ENCODE measurements at places on chromosomes 6 and 20. TPM values are rescaled to one million over a fixed set of nuclear protein-coding genes. Genes with fewer than 3 reads are reported as not detected.

ADTRP gene
- total RNA-seq = 1.4 TPM

- H3K4me1 ChIP-seq = peaks cover 11% of the 10 kb centered on the region
- H3K4me3 ChIP-seq = no peak overlapping the region
- H3K36me3 ChIP-seq = no peaks in the 10 kb centered on the region
- DNase-seq = no peak
- peaks cover 9% of the 10 kb centered on the region for H3K27me3 ChIP-seq
These were observed 23.2 kb upstream of the FOXP4 start for GRCh38 chr6:41522780-41523548.

GRCh38 chr20:58218665-58219341 is 9.7 kb downstream of the ANKRD60 start:
- H3K4me3 ChIP-seq = no peak overlapping the region
- no peaks in the 10 kb centered on the region for H3K36me3 ChIP-seq
- no peak for DNase-seq
- H3K27me3 ChIP-seq = peaks cover 52% of the 10 kb centered on the region

GRIK2 gene
- 0.11 TPM for total RNA-seq

SYCP2 gene
- total RNA-seq = 2.1 TPM

- DNase-seq = no peak
- H3K27ac ChIP-seq = no peak overlapping the region
- H3K36me3 ChIP-seq = peaks cover 18% of the 10 kb centered on the region
- H3K4me3 ChIP-seq = no peak overlapping the region
- H3K4me1 ChIP-seq = peaks cover 78% of the 10 kb centered on the region
- H3K27me3 ChIP-seq = no peaks in the 10 kb centered on the region
These were observed 38.1 kb downstream of the B4GALT5 start for GRCh38 chr20:49675368-49676151.

GRCh38 chr6:38943964-38944363 is 104.6 kb upstream of the GLP1R start:
- H3K27me3 ChIP-seq = peaks cover 1% of the 10 kb centered on the region
- H3K4me3 ChIP-seq = no peak overlapping the region
- DNase-seq = no peak
- no peaks in the 10 kb centered on the region for H3K36me3 ChIP-seq
